ENCODE measurements at places on chromosomes 3 and 15.

- DNase-seq = no peak
These were observed 140.6 kb downstream of the HCN4 start for GRCh38 chr15:73228128-73228646.

GRCh38 chr3:116339441-116340028, 105.8 kb downstream of the LSAMP start:
- DNase-seq = no peak

- DNase-seq = no peak
These were observed 162.4 kb downstream of the GHSR start for GRCh38 chr3:172285844-172286243.

DNA sequence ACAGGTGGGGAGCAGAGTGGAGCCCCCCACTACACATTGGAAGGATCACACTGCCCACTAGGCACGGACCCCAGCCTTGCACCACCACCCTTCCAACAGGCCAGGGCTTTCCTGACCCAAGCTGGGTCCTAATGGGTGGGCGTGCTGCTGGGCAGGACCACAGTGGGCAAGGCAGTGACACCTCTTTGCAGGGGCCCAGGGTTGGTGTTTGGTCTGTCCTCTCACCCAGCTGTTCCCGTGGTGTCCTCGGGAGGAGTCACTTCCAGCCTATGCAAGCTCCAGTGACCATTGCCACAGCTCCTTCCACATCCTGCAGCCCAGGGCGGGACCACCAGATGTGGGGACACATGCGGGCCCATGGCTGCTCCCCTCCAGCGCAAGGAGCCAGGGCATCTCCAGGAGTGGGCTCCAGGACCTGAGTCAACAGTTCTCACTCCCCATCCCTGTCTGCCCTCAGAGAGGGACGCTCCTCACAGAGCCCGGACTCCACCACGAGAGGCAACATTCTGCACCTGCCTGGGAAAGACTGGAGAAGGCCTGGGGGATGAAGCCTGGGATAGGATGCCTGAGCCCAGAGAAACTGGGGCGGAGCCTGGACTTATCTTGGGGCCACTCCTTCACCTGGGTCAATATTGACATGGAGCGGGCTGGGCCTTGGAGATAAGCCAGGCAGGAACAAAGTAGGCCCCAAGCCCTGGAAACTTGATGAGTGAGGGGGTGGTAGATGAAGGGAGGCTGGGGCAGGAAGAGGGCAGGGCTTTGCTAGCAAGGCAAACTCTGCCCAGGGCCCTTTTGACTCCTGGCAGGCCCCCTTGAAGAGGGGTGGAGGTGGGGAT, 3.9 kb upstream of the VILL start:
- no peak for DNase-seq

DNA sequence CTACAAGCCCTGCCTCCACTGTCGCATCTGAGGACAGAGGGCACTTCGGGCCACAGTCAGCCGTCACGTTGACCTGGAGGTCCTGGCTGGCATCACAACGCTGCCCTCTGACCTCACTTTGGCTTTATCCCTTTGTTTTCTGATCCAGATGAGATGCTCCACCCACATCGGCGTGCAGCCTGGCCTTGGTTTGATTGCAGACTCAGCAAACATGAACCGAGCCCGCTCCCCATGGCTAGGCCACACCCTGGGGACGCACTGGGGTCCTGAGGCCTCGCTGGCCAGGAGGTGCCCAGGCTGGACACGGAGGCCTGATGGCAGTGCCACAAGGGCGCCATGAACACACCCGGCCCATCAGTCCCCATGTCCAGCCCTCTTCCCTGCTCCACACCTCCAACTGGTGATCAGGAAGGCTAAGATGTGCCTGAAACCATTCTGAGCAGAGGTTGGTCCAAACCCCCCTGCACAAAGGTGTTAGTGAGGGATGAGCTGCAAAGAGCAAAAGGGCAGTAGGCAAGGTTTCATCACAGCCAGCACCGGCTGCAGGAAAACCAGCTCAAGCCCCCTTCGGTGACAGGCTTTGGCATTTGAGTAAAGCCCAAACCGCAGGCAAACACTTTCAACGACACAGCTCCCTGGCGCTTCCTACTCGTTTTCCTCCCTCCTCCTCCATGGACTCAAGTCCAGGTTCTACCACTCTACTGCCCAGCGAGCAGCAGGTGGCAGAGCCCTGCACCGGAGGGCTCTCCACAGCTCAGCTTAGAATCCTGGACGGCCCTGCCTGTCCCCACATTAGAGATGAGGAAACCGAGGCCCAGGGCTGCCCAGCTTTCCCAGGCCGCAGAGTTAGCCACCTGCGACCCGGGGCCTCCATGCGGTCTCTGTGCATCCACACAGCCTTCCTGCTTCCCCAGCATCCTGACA, 165.8 kb downstream of the NUP210 start:
- no peak for DNase-seq

DNA sequence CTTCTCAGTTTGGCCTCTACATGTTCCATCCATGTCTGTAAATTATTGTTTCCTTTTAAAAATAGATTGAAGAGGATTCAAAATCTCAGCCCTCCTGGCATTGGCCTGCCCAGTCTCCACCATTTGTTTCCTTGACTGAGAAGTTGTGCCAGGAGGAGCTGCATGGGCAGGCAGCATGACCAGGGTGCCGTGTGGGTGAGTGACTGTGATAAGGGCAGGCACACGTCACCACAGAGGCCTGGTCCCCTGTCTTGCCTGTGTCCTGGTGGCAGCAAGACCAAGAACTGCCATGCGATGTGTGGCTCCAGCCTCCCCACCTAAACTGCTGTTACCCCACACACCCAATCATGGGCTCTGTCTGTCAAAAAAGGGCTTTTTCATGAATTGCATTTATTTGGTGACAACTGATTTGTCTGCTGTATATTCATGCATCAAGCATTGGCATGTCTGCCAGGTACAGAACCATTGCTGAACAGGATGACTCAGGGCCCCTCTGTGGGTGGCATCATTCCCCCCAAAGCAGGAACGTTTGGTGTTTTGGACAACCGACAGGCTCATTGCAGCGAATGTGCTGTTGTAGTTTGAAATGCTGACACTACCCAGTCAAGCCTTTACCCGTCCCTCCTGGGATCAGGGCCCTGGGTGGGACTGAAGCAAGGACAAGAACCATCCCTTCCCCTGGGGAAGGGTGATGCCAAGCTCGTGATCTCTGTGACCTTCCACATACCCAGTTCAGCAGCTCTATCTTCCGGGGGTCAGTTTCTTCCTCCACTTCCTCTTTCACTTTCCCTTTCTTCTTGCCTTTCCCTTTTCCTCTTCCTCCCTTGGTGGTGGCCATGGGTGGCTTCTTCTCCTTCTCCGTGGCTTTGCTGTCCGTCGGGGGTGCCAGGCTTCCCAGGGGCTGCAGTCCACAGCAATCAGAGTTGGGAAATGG, 51.6 kb downstream of the TRPM1 start:
- no peak for DNase-seq

DNA sequence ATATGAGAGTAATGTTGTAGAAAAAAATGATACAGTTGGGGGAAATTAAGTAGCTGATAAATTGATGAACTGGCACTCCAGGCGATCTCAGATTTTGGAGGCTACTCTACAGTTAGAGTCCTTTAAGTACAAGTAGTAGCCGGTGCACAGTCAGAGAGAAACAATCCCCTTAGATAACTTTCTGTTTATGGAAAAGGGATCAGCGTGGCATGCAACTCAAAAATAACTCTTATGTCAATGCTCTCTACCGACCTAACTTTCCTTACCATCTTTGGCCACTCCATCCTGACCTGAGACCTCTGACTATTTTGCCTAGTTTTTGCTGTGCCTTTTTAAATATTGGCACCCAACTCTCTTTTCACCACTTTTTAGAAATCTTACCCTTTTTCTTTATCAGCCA, 299.6 kb downstream of the UNC13C start:
- DNase-seq = no peak

DNA sequence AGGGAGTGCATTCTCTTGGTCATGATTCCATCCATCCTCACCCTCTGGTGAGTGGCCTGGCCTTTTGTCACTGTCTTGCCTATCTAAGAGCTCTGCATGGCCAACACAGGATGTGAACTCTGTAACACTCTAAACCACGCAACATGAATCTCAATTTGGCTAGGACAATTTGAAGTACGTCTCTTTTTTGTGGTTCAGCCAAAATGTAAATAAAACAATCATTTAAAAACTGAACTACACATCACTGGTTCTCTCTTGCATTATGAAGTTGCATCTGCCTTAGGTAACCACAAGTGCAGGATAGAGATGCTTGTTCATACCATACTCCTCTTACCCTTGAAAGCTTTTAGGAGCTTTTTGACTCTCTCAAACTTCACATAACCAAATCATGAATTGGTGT, 27.3 kb downstream of the CCR3 start:
- DNase-seq = no peak
